Activated CD4-positive, alpha-beta T cell treated with anti-CD3 and anti-CD28 coated beads for 36 hours (primary cell): ENCODE measurements at places on chromosomes 11 and 22.
A peak's percentile ranks its signal among the peaks of the same experiment; 100 is the strongest.

DNA sequence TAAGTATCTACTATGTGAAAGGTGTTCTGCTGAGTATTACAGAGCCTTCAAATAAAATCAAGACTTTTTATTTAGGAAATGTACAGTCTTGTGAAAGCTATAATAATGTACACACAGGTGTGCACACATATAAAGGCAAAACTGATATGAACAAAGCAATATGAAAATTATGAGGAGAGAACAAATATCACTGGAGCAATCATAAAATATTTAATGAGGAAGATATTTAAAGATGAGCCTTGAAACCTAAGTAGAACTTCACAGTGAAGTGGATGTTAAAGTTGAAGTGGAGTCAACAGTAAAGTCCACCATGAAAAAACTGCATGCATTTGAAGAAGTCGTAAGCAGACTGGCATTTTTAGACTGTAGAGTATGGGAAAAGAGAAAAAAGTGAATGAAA, 18.5 kb downstream of the OR51F1 start:
- DNase-seq: no peak

DNA sequence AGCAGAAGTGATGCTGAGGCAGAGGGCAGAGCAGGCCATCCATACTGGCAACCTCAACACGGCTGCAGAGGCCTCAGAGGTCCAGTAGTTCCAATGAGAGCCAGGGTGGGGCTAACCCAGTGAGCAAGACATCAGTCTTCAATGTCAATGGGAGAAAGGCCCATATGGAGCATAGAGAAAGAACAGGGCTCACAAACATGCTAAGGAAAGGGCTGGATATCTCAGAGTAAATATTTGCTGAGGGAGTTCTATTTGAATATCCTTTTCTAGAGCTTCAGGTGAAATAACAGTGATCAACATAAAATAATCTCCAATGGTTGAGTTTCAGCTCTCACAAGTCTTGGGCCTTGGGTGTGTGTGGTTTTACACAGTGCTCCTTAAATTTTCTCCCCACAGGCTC, 50.8 kb upstream of the CCDC90B start:
- DNase-seq: no peak

DNA sequence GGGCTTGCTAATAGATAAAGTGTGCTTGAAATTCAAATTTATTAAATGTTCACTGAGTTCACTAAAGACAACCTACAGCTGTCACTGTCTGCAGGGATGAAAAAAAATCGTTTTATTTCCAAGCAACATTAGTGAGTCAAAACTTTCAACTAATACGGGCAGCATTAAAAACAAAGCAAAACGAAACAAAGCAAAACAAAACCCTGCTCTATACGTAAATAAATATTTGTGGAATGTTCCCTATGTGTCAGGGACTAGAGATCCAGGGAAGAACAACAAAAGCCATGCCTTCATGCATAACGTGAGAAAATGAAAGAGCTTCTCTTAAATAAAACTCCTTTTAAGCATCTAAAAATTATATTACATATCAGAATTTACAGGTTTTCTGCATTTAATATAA, 553 bp downstream of the NAALAD2 start:
- DNase-seq: no peak

GRCh38 chr22:30040499-30041260, 39.6 kb upstream of the HORMAD2 start:
- DNase-seq: no peak

DNA sequence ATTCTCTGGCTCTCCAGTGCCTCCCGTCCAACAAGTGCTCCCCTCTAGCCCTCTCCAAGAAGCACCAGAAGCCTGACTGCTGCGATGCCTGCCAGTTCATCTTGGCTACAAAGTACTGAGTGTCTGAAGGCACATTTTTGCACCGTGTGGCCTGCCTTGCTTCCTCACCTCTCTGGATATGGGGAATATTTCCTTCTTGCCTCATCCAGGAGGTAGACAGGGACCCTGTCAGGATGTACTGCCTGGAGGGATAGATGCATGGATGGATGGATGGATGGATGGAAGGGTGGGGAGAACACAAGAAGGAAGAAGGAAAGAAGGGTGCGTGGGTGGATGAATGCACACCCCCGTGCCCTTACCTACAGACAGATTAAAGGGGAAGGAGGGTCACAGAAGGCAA, 27.6 kb downstream of the KCTD17 start:
- peak; percentile 45 for DNase-seq
